Activated CD8-positive, alpha-beta memory T cell treated with anti-CD3 and anti-CD28 coated beads for 1 hour (primary cell): ENCODE measurements at places on chromosomes 3 and 15.

GRCh38 chr15:66114863-66115425 is 138.6 kb downstream of the MEGF11 start:
- no peak for DNase-seq

- DNase-seq: no peak
Observed at GRCh38 chr3:48989126-48989795, 780 bp upstream of the P4HTM start.

GRCh38 chr15:60611592-60612346 is 132.8 kb upstream of the ICE2 start:
- no peak for DNase-seq

DNA sequence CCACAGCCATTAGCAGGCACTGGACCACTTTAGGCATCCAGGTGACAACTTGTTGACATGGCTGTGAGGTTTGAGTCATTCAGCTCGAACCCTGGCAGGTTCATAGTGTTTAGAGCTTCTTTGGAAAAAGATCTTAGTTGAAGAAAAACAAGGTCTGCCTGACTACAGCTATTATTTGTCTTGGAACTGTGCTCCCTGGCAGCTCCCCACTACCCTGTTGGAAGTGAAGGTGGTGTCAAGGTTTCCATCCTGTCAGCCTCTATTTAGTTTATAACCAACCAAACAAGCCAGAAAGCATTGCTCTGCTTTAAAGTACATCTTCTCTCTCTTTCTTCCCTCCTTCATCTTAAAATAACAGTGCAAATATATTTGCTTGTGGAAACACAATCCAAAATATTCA is 56.8 kb downstream of the KAT2B start:
- no peak for DNase-seq

- no peak for DNase-seq
Observed at GRCh38 chr15:70351941-70352774, 254.4 kb upstream of the TLE3 start.

GRCh38 chr15:69668963-69669362 is 216.3 kb downstream of the RPLP1 start:
- DNase-seq: no peak

- no peak for DNase-seq
Observed at GRCh38 chr3:161264852-161265251, 43.7 kb downstream of the NMD3 start.

GRCh38 chr3:27657404-27657803 is 64.7 kb downstream of the EOMES start:
- DNase-seq: no peak

GRCh38 chr3:141411251-141411771 is 43.0 kb downstream of the ZBTB38 start:
- no peak for DNase-seq

DNA sequence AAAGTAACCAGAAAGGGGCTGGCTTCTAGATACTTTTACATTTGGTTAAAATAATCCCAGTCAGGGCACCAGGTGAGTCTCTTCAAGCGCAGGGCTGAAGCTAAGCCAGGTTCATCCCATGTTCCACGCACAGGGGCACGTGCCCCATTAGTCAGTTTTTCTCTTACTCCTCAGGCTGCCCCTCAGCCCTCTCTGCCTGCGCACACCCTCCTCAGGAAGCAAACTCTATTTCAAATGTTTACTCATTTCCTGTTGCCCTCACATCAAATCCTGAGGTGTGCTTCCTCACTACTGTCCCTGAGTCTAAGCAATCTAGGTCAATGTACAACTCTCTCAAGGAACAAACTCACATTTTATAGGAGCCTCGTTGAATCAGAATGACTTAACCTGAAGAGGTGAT is 48.5 kb downstream of the THBS1 start:
- DNase-seq: peak; percentile 19

DNA sequence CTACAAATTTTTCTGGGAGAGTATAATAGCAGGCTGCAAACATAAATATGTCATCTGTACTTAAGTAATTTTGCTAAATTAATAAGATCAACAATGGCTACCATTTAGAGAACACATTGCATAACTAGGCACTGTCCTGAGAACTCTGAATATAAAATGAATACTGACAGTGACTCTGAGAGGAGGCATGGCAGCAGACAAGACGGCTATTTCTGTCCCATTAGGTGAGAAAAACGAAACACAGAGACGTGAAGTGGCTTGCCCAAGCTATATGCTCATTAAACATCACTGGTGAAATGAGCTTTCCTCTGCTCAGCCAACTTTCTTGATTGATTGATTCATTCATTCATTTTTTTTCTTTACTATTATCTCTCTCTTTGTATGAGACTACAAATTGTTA is 384.3 kb downstream of the PTPRG start:
- DNase-seq: no peak

DNA sequence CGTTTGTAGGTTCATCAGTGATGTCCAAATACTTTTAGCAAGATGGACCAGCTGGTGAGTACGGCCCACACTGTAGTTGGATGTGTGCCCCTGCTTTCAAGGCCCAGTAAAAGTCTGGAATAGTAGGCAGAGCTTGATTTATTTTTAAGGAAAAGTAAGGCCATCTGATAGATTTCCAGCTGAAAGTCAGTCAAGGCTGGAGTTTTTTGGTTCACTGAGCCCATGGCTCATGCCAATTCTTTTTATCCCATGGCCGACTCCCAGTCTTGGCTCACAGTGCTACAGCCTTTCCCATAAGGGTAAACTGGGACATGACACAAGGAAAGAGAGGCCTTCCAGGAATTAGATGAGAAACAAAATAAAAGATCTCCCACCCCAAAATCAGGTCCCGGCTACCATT is 13.5 kb downstream of the CCDC80 start:
- DNase-seq: no peak

DNA sequence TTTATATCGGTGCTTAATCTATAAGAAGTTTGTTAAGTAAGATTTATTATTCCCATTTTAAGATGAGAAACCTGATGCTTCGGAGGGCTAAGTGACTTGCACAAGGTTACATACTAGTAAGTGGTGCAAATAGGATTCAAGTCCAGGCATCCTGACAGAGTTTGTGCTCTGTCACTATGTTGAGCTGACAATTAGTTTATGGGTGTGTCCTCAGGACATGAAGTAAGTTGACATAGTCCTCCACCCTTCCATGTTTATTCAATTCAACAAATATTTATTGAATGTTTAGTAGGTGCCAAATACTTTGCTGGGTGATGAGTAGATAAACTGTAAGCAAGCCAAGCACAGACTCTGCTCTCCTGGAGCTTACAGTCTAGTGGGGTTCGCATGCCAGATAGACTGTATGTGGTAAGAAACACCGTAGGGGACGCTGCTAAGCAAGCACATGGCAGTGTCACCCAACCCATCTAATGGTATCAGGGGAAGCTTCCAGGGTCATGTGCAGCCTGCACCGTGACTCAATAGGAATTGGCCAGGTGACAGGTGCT is 342.7 kb upstream of the SATB1 start:
- DNase-seq: no peak

GRCh38 chr3:96576935-96577334 is 237.5 kb upstream of the EPHA6 start:
- DNase-seq: no peak

GRCh38 chr3:55486101-55486856 is 827 bp downstream of the WNT5A start:
- DNase-seq: no peak

- DNase-seq: no peak
Observed at GRCh38 chr15:64232400-64232799, 69.6 kb upstream of the PPIB start.

- DNase-seq: no peak
Observed at GRCh38 chr3:176796371-176796770, 400.9 kb downstream of the TBL1XR1 start.

GRCh38 chr15:83561661-83562060 is 92.3 kb upstream of the ADAMTSL3 start:
- DNase-seq: no peak

DNA sequence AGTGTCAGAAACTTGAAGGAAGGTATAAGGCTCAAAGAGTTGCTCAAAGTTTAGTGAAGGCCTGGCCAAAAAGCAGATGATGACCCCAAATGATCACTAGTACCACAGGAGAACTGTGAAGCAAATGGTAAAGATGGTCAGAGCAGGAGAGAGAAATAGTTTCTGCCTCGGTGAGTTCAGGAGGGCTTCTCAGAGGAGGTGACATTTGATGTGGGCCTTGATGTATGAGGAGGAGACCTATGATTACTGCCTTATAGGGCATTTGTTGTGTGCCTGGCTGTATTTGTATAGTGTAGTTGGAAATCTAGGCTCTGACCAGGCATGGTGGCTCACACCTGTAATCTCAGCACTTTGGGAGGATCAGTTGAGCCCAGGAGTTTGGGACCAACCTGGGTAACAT is 50.4 kb downstream of the DNASE1L3 start:
- no peak for DNase-seq

DNA sequence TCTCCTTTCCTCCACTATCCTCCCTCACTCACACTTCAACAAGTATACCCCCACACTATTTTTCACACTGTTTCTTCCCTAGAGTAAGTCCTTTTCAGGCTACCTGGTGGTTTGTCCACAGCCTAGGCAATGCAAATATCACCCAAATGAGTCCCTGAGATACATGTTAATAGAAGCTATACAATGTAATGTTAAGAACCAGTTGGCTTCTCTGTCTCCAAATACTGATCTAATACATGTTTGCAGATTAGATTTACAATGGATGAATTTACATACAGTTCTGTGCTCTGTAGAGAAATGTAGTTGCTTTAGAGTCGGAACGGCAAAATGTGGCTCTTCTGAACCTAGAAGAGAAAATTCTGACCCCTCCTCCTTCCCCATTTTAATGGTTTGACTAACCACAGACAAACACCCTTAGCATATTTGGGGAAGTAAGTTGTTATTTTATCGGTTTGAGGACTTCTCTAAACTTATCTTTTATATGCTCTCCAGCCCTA is 63.6 kb upstream of the MBNL1 start:
- no peak for DNase-seq

DNA sequence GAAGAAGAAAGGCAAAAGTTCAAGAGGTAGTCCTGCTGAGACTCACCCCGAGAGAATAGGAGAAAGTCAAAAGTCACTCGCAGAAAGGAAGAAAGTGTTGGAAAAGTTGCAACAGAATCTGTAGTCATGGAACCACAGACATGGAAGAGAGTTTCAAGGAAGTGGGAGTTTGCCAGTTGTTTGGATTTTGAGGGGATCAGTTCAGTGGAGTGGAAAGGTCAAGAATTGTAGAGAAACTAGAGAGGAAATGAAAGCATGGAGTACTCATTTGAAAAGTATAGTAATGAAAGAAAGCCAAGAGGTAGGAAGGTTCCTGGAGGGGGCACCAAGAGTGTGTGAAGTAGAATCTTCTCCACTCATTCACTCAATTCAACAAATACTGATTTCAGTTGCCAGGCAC is 34.7 kb downstream of the SPTSSB start:
- DNase-seq: no peak

DNA sequence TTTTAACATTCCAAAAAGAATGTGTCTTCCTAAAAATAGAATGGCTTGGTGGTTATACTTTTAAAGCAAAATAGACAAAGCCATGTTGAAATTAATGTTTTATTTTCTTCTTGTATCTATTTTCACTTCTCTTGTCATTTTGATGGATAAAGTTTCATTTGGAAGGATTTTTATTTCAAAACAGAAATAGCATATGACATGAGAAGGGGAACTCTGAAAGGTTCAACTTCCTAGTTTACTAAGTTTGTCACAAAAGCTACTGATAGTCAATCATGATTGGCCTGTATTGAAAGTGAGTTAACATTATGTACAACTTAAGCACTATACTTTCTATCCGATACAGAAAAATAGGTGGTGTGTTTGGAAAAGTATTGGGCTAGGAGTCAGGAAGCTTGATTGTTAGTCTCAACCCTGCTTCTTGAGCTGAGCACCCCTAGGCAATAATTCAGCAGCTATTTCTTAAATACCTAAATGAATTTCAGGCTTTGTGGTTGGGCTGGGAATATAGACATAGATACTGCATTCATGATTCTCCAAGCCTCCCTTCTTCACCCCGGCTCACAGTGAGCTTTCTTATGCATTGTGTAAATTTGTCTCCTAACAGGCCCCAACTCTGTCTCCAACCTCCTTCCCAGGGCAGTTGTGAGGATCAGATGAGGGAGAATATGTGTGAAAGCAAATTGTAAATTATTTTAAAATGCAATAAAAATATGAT is 46.9 kb upstream of the CSPG4 start:
- DNase-seq: no peak

DNA sequence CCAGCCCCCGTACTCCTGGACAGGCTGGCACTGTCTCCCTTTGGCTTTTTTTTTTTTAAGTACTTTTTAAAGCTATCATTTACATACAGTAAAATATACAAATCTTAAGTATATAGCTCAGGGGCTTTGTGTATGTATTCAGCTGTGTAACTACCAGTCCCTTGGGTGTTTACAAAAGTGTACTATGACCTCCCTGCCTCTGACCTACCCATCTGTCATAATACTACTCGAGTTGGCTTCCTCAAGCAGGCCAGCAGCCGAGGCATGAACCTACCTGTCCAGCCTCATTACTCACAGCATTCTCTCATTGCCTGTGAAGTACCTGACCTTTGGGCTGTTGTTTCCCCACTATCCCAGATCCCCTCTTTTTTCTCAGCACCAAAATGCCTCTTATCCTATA is 33.2 kb downstream of the ABHD2 start:
- no peak for DNase-seq

DNA sequence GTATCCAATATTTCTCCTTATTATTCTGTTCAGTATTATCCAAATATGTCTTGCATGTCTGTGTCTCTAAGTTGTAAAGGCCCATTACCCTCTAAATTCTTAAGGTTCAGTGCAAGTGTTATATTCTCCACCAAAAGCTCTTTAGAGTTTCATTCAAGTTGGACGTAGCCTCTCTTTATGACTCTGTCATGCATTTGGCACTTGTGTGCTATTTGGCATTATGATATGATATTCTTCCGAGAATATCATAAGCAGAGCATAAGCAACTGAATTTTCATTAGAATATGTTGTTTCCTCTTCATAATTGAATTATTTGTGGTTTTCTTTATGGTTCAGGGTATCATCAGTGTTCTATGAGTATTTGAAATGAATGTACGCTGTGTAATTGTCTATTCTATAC is 594.2 kb downstream of the NAALADL2 start:
- no peak for DNase-seq

- DNase-seq: no peak
Observed at GRCh38 chr15:33059184-33059583, 135.3 kb downstream of the FMN1 start.

GRCh38 chr3:69097407-69098086 is 12.8 kb downstream of the ARL6IP5 start:
- no peak for DNase-seq

DNA sequence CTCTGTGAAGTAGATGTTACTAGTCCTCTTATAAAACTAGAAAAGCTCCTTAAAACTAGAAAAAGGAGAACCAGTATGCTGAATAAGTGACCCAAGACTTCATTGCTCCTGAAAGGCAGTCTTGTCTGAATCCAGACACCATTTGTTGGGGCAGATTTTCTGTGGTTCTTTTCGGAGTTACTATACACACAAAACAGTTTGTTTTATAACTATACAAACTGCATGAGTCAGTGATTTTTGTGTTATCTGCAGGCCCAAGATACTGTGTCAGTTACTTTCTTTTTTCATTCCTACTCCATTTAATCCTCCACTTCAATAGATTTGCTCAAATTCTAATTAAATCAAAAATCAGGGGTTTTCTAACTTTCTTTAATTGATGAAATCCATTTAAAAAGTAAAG is 244.6 kb downstream of the ARPP21 start:
- no peak for DNase-seq
